ENCODE measurements at places on chromosomes 16 and 17. TPM values are rescaled to one million over a fixed set of nuclear protein-coding genes. Genes with fewer than 3 reads are reported as not detected.

MYLK3 gene
- not detected for total RNA-seq

AHSP gene
- not detected for total RNA-seq

MYH2 gene
- not detected for total RNA-seq

- DNase-seq: no peak
These were observed 31.4 kb downstream of the COG1 start for GRCh38 chr17:73224237-73224636.

DNA sequence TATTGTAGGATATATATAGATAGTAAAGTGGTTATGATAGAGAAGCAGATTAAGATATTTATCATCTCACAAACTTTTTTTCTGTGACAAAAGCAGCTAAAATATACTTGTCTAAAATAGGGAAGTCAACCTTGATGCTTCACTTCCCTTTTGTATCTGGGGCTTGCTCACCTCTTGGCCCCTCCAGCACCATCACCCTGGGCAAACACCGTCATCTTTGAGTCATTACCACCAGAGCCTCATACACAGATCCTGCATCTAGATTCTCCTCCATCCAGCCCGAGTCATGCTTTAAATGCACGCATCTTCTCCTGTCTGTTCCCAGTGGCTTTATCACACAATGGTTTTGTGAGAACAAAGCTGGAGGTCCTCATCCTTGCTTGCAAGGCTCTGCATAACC is 1062.7 kb upstream of the EEF2KMT start:
- no peak for DNase-seq

DNA sequence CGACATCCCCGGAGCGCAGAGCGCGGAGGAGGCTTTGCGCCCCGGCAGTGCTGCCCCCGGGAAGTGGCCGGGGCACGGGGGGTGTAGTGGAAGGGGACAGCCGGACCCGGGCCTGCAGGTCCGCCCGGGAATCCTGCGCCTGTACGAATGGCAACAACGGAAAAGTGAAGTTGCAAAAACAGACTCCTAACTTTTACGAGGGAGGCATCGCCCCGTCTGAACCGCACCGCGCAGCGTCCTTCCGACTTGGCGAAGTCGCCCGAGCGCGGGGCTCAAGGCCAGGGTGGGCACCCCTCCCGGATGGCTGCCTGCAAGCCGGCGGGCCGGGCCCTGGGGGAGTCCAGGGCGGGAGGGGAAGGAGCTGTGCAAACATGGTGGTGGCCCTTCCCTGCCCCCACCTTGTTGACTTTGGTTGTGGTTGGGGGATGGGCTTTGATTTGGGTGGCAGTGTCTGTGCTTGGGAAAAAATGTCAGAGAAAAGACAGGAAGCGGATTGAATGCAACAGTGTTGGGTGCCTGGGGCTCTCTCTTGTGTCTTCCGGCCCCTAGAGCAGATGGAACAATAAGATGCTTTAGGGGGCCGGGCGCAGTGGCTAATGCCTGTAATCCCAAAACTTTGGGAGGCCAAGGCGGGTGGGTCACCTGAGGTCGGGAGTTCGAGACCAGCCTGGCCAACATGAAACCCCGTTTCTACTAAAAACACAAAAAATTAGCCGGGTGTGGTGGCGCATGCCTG is 675 bp downstream of the RNF213 start:
- peak; percentile 46 for DNase-seq

DNA sequence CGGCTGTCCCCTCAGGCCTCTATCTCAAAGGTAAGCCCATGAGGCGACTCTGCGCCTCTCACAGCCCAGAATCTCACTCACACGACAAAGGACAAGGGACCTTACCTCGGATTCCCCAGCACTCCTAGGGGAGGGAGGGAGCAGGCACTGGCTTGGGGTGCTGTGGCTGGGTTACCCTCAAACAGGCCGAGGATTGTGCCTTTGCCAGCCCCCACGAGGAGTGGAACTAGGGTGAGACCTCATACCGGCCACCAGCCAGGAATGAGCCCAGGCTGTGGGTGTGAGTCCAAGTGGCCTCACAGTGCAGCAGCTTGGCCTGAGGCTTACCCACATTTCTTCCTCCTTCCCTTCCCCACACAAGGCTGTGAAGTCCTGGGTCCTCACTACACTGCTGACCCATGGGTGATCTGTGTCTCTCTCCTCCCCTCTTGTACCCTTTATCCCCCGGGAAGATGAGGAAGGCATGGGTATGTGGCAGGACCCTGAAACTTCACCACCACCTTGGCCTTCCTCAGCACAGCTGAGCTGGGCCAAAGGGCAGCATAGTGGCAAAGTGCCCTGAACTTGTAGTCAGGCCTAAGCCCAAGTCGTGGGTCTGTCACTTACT is 5.9 kb downstream of the PROCA1 start:
- DNase-seq: no peak

DNA sequence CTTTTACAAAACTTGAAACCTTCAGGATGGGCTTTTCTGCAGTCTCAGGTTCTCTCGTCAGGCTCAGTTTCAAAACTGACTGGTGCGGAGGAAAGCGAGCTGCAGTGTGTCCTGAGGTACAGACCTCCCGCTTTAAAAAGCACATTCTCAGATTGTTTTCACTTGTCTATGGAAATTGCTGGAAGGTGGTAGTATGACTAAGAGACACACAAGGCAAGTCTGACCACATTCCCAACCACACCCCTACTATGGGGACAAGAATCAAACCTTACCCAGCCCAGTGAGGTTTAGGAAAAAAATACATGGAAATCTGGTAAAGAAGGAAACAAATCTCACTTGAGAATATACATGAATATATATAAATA is 18.2 kb downstream of the SRP68 start:
- DNase-seq: peak; percentile 95

DNA sequence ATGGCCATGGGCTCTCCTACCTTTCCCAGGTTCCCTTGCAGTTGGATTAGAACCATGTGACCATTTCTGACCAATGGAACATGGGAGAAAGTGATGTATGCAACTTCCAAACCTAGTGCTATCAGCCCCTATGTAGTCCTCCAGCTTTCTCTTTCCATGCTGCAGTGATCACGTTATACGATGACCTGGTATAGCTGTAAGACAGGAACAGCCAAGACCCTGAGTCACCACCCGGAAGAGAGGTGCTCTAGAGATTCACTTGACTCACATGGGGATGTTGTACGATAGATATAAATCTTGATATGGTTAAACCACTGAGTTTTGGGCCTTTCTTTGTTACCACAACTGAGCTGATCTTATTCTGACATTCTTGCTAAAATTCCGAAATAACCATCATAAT is 65.1 kb downstream of the NOG start:
- DNase-seq: no peak

DNA sequence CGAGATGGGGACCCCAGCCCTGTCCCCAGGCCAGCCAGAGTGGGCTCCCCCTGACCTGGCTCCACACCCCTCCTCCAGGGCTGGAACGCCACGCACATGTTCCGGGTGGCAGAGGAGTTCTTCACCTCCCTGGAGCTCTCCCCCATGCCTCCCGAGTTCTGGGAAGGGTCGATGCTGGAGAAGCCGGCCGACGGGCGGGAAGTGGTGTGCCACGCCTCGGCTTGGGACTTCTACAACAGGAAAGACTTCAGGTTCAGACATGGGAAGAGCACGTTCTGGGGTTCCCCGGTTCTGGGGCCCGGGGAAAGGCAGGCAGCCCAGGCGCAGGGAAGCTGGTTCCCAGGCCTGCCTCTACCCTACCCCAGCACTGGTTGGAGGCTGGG is 4.6 kb downstream of the ACE start:
- DNase-seq: no peak

DNA sequence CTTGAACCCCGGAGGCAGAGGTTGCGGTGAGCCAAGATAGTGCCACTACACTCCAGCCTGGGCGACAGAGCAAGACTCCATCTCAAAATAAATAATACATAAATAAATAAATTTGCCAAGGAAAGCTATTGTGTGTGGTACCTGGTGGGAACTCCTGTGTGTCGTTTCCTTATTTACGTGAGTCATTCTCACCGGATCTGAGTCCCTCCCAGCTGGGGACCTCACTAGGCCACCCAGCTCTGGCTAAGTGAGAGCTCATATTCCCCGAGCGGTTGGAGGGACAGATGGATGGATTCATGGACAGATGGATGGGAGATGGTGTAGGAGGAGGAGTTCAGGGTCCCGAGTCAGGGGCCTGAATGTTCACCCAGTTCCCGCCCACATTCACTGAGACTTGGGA is 22.9 kb upstream of the C1QL1 start:
- DNase-seq: peak; percentile 9

- DNase-seq: peak; percentile 20
These were observed 60.4 kb upstream of the MMP2 start for GRCh38 chr16:55418586-55418985.

GRCh38 chr17:2453866-2454265 is 53.0 kb upstream of the MNT start:
- no peak for DNase-seq

DNA sequence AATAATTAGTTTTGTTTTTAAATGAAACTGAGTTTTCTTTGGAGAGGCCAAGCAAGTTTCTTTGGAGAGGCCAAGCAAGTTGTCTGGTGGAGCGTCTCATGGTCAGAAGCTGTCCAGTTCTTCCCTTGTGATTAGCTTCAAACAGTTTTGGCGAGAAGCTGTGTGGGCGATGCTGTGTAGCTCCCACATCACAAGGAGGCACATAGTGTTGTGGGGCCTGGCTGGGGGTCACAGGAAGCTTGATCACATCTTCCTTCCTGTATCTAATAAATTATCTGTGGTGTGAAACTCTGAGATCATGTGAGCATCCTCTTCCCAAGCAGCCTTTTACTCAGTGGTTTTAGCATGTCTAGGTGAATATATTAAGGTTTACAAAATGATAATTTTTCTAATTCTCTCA is 33.9 kb downstream of the SPECC1 start:
- no peak for DNase-seq
